ENCODE measurements at places on chromosomes 1 and 21. TPM values are rescaled to one million over a fixed set of nuclear protein-coding genes. Genes with fewer than 3 reads are reported as not detected.

FOXO6 gene
- under 0.01 TPM for total RNA-seq

SPRR4 gene
- total RNA-seq, result not detected

FAM43B gene
- total RNA-seq, result under 0.01 TPM

CFAP45 gene
- 1.1 TPM for total RNA-seq

KRTAP12-2 gene
- not detected for total RNA-seq
